Activated CD8-positive, alpha-beta memory T cell treated with anti-CD3 and anti-CD28 coated beads for 1 hour (primary cell): ENCODE measurements at places on chromosomes 3 and 15.

- no peak for DNase-seq
Measured at GRCh38 chr3:11601446-11602238, 42.1 kb downstream of the VGLL4 start.

DNA sequence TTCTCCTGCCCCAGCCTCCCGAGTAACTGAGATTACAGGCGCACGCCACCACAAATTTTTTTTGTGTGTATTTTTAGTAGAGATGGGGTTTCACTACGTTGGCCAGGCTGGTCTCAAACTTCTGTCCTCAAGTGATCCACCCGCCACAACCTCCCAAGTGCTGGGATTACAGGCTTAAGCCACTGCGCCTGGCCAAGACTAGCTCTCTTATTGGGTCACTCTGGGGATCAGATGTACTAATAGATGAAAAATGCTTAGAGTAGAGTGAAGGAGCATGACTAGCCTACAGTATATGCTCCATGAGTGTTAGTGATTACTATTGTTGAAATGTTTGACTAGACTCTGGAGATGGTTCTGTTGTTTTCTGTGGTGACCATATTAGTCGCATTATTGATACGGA lies 21.8 kb downstream of the RARB start:
- no peak for DNase-seq

GRCh38 chr3:161221806-161222600 lies 892 bp downstream of the NMD3 start:
- no peak for DNase-seq

GRCh38 chr3:183572935-183573334 lies 17.4 kb upstream of the KLHL6 start:
- DNase-seq, result no peak

GRCh38 chr15:71779073-71779797 lies 31.1 kb upstream of the NR2E3 start:
- DNase-seq, result no peak

DNA sequence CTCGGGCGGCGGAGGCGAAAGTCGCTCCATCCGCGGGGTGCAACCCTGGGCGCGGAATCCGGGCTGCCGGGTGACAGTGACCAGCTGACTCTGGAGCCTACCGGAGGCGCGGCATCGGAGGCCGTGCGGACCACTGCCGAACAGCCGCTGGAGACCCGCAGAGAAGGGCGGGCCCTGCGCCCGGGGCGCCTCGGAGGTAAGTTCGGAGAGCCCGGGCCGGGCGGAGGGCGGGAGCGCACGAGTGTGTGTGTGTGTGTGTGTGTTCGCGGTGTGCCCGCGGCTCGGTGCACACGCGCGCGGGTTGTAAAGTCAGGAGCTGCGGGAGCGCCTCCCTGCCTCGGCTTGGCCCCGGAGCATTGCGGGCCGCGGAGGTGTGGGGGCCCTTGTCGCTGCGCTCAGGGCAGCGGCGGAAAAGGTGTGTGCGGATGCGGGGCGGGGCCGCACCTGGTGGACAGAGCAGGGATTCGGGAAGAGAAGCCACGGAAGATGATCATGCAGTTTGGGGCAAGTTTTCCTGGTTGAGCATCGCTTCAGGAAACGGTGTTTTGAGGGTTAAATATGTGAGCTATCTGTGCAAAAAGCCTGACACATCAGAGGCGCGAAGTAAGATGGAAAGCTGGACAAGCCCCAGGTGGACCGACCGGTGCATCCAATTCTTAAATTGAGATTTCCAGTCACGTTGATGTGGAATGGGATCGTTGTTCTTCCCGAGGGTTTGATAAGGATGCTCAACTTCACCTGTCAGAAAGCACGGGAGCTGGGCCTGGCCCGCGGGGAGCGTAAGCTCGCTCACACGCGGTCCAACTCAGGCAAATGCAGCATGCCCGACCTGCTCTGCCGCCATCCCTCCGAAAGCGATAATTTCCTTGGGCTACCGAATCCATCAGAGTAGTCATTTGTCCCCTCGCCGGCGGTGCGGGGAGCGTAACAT lies 474 bp downstream of the MINAR1 start:
- no peak for DNase-seq

- DNase-seq, result no peak
Measured at GRCh38 chr3:136120373-136121348, 75.5 kb downstream of the MSL2 start.

DNA sequence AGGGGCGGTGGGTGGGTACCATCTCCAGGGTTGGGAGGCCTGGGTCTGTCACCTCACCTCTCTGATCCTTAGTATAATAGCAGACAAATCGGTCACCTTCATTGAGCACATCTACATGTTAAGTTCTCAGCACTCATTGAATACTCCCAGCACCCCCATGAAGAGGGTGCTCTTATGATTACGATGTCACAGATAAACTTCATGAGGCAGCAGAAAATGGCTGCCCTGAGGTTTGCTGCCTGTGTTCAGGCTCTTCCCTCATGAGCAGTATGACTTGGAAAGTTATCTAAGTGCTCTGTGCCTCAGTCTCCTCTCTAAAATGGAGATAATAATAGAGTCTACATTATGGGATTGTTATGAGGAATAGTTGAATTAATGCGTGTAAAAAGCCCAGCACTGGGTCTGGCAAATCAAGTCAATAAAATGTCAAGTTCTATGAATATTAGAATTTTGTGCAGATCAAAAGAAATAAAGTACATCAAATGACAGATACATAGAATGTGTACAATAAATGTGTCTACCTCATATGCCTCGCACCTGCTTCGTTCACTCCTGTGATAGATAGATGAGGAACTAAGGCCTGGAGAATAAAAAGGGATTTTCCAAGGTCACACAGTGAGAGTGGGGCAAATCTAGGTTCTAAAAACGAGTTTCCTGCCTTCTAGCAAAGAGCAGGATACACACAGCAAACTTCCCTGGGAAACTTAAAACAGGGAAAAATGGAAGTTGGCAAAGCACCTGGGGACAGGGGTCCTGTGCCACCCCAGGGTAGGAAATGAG lies 142.2 kb upstream of the MRPS22 start:
- no peak for DNase-seq

GRCh38 chr3:29144361-29144760 lies 136.5 kb upstream of the RBMS3 start:
- DNase-seq, result no peak

- DNase-seq, result no peak
Measured at GRCh38 chr15:63038926-63039673, 3.4 kb upstream of the TPM1 start.

DNA sequence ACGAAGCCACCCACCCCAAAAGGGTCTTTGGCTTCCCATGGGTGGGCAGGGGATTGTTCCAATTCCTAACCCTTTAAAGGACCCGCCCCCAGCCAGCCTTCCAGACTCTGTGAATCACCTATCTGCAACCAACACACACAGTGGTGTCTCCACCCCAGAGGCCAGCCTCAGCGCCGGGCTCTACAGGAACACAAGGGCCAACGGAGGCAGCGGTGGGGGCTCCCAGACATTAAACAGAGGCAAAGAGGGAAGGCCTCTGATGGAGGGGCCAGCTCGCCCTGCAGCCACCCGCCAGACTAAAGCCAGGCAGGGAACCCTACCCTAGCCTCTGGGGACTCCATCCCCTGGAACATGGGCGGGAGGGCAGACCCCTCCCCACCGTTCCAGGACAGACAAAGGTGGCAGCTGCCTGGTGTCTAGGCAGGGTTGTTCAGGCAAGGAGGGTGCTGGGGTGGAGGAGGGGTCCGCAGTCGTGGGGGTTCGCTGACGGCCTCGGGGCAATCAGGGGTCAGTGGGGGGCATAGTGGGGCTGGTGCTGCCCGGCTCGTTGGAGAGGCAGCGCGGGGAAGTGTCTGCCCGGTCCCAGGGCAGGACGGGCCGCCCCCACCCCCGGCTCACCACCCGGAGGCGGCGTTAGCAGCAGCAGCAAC lies 448 bp downstream of the SHISA5 start:
- DNase-seq, result no peak

- no peak for DNase-seq
Measured at GRCh38 chr3:168473334-168473890, 377.7 kb upstream of the GOLIM4 start.

- no peak for DNase-seq
Measured at GRCh38 chr3:122272879-122273278, 52.2 kb upstream of the CSTA start.

- no peak for DNase-seq
Measured at GRCh38 chr15:65906396-65906795, 37.1 kb downstream of the RAB11A start.

DNA sequence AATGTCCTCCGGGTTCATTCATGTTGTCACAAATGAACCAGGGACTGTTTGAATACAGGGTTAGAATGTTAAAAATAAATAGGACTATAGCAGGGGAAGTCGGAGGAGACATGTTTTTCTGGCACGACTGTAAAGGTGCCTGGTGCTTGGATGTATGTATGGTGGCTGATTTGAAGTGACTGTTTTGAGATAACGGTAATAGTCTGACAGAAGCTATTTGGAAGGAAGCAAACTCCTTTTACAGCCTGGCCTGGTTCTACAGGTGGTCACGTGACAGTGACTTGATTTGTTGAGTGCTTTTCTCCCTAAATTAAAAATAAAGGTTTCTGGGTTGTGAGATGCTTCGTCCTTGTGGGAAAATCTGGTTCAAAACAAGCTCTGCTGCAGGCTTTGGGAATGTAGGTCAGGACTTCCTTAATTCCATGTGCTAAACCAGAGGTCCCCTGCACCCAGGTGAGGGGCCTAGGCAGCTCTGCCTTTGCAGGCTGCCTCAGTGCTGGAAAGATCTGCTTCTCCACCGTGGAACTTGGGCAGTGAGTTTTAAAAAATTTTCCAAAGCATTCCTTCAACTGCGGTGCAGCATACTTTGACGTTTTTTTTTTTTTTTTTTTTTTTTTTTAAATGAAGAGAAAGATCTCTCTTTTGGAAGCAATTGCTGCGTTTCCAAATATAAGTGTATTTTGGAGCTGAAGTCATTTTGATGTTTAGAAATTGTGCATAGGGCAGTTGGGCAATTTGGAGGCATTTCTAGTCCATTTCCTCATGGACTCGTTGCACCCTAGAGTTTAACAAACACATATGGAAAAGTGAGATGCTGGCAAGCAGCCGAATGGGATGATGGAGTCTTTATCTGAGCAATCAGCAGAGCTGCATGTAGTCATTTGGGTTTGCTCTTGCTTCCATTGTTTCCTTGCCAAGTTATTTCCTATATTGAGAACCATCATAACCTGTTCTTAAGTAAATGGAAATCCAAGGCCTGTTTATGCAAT lies 30.9 kb downstream of the ITPR1 start:
- DNase-seq, result no peak

- DNase-seq, result no peak
Measured at GRCh38 chr3:123656691-123657090, 71.8 kb upstream of the HACD2 start.

GRCh38 chr3:170500995-170501394 lies 82.3 kb downstream of the CLDN11 start:
- DNase-seq, result no peak

- DNase-seq, result no peak
Measured at GRCh38 chr15:85620690-85621049, 174.1 kb downstream of the KLHL25 start.

DNA sequence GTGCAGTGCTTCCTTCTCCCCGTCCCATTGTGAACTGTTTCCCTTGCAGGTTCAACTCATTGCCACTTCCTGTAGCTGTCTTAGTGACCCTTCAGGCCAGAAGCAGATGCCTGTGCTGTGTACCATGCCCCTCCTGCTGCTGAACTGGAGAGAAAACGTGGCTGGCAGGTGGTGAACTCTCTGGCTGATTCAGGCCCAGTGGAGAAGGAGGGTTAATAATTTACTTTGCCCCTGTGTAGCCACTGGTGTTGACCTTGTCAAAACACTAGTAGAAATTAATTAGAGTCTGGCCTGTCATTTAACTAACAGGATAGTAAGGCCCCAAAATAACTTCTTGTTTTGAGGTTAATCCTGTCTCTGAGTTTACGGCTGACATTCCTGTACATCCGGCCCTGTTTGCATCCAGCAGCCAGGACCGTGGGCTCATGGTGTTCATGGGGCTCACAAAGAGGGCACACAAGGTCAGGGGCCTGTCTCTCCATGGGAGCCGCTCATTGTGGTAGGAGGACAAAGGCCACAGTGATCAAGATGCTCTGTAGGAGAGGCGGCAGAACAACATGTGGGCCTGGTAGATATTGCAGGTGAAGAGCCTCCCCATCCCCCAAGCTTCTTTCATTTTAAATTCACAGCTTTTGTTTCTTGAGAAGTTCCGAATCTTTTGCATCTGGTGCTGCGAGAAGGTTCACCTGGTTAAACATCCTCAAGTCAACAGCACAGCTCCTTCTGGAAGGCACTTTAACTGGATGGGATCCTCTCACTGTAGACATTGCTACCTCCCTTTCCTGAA lies 101.6 kb downstream of the CGNL1 start:
- DNase-seq, result no peak

GRCh38 chr3:47250309-47251060 lies 32.1 kb downstream of the KIF9 start:
- DNase-seq, result no peak

DNA sequence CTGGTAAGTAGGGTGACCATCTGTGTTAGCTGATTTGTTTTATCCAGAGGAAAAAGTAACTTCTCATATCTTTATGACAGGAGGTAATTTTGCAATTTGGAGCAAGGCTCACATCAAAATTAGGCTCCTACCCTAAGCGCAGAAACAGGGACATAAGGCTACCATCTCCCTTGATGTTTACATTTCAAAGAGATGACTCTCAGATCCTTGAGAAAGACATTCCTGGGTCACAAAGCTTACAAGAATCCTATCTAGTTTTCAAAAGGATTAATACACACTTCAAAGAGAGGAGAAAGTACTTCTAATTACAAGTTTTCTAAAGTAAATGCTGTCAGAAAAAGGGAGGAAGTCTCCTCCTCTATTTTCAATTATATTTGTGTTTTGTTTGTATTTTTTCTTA lies 7.0 kb downstream of the ZPLD1 start:
- no peak for DNase-seq

- no peak for DNase-seq
Measured at GRCh38 chr3:147816752-147817151, 407.6 kb downstream of the ZIC1 start.

DNA sequence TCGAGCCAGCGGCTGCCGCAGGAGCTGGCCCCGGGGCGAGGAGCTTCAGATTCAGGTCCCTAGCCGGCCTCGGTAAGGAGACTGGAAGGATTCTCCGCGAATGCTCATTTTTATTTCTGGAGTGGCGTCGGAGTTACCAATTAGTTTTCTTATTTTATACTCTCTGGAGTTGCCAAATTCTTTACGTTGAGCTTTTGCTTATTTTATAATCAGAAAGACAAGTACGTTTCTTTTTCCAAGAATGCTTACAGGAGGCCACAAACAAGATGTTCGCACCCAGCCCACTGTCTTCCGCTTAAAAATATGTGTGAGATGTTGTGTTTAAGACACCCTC lies 453 bp upstream of the GPR156 start:
- no peak for DNase-seq
